Stimulated activated CD4-positive, alpha-beta T cell treated with anti-CD3 and anti-CD28 coated beads, Interleukin-1b, Interleukin-23, amount 100 ng/mL, for 48 hours (primary cell): ENCODE measurements at places on chromosomes 2 and 18.

DNA sequence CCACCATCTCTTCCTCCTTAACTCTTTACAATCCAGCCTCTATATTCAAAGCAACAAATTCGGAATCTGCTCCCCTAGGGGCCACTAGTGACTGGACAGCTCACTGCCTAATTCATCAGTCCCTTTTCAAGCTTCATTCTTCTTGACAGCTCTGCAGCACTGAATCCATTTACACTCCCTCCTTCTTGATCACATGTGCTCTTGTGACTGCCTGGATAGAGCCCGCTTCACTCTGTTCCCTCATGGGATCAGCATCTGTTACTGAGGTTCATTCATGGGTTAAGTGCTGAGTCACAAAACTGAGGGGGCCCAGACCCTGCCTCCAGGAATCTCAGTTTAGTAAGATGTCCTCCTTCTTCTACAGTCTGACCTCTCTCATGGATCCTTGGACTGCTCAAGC is 81.5 kb downstream of the CYRIA start:
- no peak for DNase-seq

DNA sequence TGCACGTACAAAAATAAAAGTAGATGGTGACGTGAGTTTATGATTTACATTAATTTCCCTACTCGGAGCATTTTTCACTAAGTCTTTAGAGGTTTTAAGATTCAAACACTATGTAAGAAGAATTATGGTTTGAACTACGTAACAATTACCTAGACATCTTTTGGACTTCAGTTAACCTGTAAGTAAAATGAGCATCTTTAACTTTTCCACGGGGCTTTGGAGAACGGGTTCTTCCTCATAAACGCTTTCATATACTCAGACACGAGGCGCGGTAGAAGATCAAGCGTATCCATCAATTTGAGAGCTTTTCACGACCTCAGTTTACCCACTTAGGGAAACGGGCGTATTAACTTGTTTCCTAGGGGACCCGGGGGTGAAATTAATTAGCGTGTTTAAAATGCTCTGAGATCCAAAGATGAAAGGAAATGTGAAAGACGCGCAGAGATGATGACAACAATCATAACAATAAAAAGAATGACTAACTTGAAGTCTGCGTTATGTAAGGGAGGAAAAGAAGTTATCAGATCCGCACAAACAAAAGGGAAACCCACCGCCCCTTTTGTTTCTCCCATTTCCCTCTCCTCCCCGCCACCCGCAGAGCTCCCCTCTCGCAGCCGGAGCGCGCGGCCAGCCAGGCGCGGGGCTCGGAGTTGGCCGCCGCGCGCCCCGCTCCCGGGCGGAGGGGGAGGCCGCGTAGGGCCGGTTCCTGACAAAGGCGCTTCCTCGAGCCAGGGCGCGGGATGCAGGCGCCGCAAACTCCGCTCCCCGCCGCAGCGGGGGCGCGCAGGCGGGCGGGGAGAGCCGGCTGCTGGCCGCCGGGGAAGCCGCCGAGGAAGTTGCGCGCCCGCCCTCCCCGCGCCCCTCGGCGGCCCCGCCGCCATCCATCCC is 807 bp downstream of the PELI1 start:
- DNase-seq: peak; percentile 28

- DNase-seq: no peak
These were observed 148.8 kb downstream of the TPGS2 start for GRCh38 chr18:36680042-36680441.

GRCh38 chr2:3037196-3038194 is 340.1 kb downstream of the EIPR1 start:
- DNase-seq: no peak

DNA sequence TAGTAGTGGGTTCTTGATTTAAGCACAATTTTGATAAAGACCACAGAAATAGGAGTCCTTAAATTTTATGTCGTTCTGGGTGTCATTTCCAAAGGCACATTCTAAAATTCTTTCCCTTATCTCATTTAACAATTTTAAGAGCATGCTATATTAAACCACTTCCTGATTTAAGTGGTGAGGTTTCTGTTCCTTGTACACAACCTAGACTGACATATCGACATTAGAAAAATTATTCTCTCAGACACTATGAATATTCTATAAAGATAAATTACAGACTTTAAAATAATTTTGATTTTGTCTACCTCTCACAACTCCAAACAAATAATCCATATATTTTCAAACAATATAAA is 923.8 kb downstream of the LRP1B start:
- DNase-seq: no peak

DNA sequence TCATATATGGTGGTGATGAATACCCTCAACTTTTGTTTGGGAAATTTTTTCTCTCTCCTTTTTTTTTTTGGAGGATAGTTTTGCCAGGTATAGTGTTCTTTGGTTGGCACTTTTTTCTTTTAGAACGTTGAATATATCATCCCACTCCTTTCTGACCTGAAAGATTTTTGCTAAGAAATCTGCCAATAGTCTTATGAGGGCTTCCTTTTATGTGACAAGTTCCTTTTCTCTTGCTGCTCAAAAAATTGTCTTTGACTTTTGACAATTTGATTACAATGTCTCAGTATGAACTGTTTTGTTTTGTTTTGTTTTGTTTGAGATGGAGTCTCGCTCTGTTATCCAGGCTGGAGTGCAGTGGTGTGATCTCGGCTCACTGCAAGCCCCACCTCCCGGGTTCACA is 21.5 kb downstream of the GNAL start:
- DNase-seq: no peak

DNA sequence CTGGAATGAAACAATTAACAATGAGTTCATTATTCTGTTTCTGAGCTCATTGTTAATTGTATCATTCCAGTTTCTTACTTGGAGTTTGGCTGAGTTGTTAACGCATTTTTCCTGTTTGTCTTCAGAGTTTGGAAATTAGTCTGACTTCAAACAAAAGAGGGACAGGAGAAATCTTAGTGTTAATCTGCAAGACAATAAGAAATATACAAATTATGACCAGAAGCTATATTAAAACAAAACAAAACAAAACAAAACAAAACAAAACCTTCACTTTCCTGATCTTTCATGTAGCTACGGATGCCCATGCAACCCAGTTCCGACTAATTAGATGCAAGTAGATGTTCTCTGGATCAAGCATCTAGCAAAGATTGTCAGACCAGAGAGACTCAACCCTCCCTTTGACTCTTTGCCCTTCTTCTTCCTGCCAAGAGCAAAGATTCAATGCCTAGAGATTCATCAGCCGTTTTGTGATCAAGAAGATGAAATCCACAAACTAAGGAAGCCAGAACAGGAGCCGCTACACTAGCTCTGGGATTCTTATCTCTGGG is 686.2 kb upstream of the FSHR start:
- no peak for DNase-seq

DNA sequence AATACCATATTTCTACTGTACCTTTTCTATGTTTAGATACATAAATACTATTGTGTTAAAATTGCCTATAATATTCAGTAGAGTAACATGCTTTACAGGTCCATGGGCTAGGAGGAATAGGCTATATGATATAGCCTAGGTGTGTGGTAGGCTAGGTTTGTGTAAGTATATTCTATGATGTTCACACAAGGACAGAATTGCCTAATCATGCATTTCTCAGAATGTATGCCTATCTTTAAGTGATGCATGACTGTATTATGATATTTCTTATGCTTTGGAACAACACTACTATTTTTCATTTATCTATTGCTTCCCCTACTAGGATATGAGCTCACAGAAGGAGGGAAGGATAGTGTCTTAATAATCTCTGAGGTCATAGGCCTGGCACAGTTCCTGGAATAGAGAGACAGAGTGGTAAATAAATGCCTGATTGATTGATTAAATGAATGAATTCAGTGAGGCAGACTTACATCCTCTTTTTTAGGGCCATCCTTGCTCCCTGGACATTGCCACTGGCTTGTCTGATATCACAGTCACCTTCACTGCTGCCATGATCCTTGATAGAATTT is 121.0 kb downstream of the MYO3B start:
- DNase-seq: no peak

DNA sequence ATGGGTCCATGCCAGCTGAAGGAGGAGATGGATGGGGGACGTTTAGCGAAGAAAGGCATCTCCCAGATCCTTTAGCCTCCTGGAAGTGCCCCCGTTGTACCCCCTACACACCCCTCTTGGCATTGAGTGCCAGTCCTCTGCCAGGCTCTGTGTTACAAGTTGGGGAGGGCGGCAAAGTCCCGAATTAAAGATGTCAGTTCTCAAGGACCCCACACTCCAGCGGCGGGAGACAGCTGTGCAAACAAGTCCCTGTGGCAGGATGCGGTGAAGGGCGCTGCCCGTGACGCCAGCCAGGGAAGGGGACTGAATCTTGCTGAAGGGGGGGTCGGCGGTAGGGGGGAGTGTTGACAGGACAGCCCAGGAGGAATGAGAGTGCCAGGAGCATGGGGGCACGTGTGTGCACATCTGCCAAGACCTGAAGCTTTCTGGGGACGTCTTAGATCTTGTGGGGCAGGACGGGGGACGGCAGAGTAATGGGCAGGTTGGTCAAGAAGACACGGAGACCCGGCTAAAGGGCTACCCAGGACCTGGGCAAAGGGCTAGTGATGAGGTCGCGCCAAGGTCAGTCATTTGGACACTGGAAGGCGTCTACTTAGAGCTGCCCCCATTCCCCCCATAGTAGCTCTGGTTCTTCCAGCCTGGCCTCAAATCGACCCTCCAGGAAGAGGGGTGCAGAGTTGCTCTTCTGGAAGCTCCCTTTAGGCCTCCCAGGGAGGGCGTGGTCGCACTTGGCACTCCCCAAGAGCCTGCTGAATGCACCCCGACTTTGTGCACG is 2.8 kb upstream of the CTDSP1 start:
- peak; percentile 50 for DNase-seq
